ENCODE measurements at places on chromosomes 2 and 18. TPM values are rescaled to one million over a fixed set of nuclear protein-coding genes. Genes with fewer than 3 reads are reported as not detected.

Gene SLC8A1
- total RNA-seq = not detected

Gene TLX2
- 1.4 TPM for total RNA-seq

Gene POTEF
- total RNA-seq = not detected

Gene MALL
- 0.13 TPM for total RNA-seq

Gene CXCR4
- total RNA-seq = 360 TPM

Gene CHRND
- not detected for total RNA-seq

Gene SERPINB8
- total RNA-seq = 16.5 TPM

Gene TAF1B
- 29.8 TPM for total RNA-seq

Gene KIF5C
- 43.8 TPM for total RNA-seq

DNA sequence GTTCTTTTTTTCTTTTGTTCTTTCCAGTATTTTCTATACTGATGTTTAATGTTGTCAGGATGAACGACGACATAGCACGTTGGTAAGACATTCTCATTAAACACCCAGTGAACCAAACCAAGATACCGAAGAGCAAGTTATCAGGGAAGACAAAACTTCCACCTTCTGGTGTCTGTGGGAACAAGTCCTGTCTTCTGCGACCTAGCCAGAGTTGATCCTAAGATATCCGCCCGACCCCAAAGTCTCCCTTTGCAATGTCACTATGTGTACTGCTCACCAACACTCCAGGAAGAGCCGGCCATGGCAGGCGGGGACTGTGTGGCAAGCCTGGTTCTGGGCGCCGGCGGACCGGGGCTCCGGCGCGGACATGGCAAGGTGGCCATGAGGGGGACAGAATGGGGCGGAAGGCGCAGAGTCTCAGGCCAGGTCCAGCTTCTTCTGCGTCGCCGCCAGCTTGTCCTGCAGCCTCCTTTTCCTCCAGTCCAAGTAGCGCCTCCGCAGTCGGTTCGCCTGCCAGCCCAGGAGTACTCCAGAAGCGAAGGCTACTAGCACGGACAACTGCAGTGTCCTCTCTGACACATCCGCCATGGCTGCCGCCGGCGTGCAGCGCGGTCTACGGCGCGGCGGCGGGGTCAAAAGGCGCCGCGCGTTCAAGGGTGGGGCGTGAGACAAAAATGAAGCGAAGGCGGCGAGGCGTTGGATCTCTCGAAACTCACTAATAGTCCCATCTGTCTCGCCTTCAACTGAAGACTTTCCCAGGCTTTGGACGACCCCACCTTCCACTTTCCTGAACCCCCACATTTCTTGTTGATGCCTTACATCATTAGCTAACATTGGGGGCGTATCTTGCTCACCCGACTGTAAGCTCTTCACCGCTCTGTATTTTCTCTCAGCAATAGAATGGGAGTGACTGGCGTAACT lies at the start of gene MTLN:
TSS of gene MTLN (minus strand) at position 610 of the 921 bp plus-strand sequence. CDS start at position 588, 22 bp downstream.
- peak; percentile 94 for ATAC-seq

GRCh38 chr2:209383212-209383611 lies 40.6 kb upstream of the MAP2 start:
- ATAC-seq = no peak

DNA sequence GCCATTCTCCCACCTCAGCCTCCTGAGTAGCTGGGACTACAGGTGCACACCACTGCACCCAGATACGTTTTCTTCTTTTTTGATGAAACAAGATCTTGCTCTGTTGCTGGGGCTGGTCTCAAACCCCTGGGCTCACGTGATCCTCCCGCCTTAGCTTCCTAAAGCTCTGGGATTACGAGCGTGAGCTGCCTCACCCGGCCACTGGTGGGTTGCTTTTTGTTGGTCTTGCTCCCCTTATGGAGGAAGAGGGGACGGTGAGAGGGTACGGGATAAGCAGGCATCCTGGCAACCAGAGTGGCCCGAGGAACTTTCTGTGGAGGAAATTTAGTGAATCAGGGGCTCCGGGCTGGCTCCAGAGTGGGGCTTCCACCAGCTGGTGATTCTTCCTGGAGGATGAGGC lies 222.3 kb downstream of the HDAC4 start:
- no peak for ATAC-seq

DNA sequence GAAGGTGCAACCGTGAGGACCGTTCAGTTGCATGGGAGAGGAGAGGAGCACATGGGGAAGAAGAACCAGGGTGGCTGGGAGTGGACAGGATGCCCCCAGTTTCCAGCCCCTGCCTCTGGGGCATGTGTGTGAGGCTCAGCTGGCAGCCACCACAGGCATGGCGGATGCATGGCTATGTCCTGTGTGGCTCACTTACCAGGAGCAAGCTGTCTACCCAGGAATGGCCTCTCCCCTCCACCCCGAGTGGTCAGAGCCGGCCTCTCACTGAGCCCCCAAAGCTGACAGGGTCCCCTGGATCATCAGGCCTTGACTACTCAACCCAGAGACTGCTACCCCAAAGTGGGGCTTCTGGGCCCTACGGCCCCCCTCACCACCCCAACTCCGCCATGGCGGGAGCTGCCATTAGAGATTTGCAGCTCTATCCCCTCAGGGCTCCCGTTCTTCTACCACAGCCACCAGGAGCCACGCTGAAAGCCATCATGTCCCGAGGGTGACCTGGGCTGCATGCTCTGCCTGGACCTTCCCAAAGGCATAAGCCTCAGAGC lies 65.3 kb downstream of the RHOB start:
- no peak for ATAC-seq

DNA sequence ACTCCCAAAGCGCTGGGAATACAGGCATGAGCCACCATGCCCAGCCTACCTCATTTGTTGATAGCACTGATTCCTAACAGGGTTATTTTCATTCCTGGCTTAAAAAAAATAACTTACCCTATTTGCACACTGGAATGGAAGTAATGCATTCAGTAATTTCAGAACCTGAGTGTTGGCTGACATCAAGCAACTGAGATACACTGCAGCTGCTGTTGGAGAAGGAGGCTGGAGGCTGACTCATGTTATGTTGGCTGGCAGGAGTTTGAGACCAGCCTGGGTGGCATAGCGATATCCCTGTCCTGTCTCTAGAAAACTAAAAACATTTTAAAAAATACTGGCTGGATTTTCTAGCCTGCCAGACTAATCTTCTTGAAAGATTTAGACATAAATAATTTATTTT lies 385.1 kb upstream of the MEX3C start:
- ATAC-seq = no peak

DNA sequence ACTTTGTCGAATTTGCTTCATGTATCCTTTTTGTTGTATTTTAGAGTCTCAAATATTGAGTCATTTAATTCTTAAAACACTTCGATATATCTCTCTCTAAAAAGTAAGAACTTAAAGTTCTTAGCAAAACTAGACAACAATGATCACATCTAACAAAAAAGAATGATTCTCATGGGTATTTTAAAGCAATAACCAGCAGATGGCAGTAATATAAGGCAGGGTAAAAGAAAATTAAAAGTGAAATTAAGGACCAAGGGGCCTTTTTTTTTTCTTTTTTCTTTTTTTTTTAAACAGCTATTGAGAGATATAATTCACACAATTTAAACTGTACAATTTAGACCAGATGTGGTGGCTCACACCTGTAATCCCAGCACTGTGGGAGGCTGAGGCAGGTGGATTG lies 9.9 kb upstream of the AOX1 start:
- no peak for ATAC-seq

GRCh38 chr18:70289351-70290312 lies 787 bp downstream of the SOCS6 start:
- ATAC-seq = peak; percentile 27

- ATAC-seq = no peak
Measured at GRCh38 chr2:30862054-30862651, 54.9 kb upstream of the CAPN13 start.

DNA sequence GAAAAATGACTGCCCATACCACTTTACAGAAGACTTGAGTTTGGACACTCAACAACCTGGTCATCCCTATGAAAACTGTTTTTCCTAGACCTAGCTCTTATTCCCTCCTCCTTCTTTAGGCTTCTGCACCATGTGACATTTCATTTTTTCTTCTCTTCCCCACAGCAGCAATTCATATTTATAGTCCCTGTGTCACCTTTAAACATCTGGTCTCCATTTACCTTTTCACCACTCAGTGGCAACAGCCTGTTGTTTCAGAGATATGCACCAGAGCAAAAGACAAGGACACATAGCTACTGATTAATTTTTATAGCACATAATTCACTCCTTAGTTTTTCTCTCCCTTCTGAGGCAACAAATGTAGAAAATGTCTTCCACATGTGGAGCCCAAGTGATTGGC lies 118.7 kb downstream of the RIT2 start:
- ATAC-seq = no peak

GRCh38 chr2:95020275-95021022 lies 5.1 kb upstream of the MAL start:
- ATAC-seq = no peak

DNA sequence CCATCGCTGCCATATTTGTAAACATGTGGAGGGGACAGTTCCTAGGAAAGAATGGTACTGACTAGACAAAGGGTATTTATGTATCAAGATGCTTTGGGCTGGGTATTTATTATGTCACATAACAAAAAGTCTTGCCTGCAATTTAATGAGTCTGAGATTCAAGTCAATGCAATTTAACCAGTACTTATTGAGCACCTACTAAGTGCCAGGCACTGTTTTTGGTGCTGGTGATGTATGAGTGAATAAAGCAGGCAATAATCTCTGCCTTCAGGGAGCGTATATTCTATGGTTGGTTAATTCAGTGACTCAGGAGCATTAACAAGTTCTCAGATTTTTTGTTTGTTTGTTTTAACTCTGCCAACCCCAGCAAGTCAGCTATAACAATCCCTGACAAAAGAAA lies 24.6 kb upstream of the ACVR1 start:
- ATAC-seq = no peak

GRCh38 chr2:27904405-27904665 lies 13.8 kb downstream of the BABAM2 start:
- no peak for ATAC-seq

DNA sequence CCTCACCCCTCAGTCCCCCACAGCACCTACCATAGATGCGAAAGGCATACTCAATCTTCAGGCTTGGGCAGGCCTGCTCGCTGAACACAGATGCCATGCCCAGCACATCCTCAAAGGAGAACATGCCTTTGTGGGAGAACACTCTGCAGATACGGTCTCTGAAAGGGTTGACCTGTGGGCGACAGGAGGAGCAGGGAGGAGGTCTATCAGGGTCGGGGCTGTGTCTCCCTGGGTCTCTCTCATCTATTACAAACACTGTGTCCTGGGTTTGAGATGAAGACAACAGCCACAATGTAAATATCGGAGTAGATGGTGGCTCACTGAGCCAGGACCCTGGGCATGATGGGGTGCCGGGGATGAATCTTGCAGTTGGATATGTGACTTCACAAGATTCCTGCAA lies 46.0 kb downstream of the CIB4 start:
- ATAC-seq = no peak

- ATAC-seq = no peak
Measured at GRCh38 chr18:61225336-61225735, 107.9 kb upstream of the CDH20 start.

- no peak for ATAC-seq
Measured at GRCh38 chr2:76120176-76120575, 409.5 kb upstream of the GCFC2 start.

DNA sequence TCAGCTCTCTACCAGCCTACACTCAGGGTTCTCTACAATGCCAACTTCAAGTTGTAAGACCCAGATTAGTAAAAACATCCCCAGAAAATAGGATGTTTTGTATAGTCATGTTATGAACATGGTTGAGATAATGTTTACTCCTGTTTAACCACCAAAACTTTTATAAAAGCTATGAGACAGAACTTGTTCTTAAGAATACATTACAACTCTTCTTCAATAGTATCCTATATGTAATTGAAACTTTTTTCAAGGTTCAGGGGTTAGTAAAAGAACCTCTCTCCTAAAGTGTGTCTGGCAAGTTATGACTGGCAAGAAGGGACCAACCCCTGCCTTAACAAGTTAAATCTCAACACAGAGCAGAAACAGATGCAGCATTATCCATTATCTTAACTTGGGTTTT lies 118.8 kb upstream of the STK17B start:
- ATAC-seq = peak; percentile 56

DNA sequence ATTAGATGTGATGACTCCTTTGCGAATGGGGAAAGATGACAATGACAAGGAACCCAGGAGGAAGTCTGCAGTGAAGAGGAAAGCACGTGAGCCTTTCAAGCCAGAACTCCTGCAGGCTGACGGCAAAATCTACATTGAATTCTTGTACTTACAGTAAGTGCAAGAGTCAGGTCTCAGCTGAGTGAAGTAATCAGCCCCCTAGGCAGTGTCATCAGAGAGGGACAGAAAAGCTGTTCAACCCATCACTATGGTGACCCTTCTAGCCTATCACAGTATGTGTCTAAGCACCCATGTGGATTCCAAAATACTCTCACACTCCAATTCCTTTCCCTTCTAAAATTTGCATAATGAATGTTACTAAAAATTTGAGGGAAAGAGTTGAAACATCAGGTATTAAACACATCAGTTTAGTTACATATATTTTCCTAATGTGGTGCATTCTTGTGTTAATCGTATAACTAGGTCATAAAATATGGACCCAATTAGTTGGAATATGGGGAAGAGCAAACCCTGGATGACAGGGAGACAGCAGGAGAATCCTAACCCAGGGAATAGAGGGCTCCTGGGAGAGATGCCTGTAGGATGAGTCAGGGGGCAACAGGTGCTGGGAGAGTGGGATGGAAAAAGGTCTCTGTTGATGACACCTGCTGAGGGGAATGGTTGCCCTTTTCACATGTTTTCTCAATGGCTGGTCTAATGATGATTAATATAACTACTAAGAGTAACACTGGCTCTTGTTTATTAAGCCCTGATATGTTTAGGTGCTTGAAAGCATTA lies 39.5 kb downstream of the VWC2L start:
- ATAC-seq = no peak

DNA sequence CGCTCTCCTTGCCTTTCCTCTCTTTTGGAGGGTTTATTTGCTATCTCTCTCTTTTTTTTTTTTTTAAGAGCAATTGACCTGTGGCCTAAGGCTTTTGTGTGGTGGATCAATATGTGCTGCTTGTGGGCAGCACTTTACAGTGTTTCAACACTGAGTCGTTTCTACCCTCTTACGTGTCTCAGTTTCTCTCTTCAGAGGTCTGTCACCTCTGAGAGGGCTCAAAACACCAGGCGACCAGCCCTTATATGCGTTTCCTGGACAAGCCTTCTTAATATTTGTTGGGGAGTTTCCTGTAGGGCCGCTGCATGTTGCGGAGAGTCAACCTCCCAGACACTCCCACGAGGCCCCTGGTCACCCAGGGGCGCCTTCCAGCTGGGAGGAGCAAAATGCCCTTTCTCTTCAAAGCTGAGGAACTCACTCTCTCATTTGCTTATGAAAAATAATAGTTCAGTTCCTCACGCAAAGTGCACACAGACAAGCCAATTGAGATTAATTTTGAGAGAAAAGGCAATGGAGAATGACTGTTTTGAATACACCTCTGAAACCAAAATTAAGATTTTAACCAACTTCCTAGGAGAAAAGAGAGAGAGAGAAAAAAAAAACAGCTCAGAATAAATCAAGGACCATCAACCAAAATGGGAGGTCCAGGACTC lies 96.3 kb upstream of the B3GNT2 start:
- ATAC-seq = no peak

All from activated T-helper 17 cell treated with anti-CD3 and anti-CD28 coated beads, Interleukin-2, amount 50 U/mL, for 72 hours (primary cell).